ENCODE measurements at places on chromosomes 16 and 17.

GRCh38 chr17:57034807-57035754, 50.0 kb upstream of the AKAP1 start:
- DNase-seq: no peak

DNA sequence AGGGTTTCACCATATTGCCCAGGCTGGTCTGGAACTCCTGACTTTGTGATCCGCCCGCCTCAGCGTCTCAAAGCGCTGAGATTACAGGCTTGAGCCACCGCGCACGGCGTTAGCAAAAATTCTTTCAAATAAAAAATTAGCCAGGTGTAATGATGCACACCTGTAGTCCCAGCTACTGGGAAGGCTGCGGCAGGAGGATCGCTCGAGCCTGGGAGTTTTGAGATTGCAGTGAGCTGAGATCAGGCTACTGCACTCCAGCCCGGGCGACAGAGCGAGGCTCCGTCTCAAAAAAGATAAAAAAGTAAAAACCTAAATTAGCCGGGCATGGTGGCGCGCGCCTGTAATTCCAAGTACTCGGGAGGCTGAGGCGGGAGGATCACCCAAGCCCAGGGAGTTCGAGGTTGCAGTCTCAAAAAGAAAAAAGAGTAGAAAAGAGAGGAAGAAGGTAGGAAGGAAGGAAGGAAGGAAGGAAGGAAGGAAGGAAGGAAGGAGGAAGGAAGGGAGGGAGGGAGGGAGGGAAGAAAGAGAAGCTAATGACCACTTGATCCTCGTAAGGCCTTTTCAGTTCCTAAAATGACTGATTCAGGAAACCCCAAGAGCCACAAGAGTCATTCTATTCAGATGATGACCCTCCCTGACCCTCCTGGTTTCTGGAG, 59.2 kb downstream of the SRL start:
- DNase-seq: no peak

DNA sequence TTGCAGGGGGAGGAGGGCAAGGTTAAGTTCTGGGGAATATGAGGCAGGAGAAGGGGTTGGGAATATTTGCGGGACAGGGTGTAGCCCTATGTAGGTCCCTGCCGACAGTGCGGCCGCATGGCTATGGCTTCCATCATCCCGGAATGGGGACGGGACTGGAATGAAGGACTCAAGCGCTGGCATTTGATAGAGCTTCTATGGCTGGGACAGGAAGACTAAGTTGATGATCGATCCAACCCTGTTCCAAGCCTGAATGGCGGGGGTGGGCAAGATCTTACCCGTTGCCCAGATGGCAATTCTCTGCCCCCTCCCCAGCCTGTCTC, 47.1 kb downstream of the SRCIN1 start:
- no peak for DNase-seq

DNA sequence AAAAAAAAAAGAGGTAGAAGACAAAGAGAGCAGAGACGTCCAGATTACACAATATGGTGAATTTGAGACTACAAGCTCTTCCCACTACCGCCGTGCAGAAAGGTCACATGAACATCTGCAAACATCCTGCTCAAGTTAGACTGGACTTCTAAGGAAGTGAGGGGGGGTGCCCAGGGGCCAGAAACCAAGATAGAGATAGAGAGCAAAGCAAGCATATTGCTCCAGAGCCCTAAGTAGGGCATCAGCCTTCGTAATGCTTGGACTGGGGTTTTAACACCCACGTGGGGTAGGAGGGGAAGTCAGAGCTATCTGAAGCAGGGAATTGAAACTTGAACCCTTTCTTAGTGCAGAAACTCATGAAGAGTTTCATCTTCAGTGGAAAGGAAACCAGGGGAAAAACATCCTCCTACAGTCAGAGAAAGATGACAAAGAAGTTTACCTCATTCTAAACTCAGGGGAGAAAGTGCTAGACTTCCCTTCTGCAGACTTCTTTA, 8.7 kb downstream of the CLEC19A start:
- peak; percentile 50 for DNase-seq

DNA sequence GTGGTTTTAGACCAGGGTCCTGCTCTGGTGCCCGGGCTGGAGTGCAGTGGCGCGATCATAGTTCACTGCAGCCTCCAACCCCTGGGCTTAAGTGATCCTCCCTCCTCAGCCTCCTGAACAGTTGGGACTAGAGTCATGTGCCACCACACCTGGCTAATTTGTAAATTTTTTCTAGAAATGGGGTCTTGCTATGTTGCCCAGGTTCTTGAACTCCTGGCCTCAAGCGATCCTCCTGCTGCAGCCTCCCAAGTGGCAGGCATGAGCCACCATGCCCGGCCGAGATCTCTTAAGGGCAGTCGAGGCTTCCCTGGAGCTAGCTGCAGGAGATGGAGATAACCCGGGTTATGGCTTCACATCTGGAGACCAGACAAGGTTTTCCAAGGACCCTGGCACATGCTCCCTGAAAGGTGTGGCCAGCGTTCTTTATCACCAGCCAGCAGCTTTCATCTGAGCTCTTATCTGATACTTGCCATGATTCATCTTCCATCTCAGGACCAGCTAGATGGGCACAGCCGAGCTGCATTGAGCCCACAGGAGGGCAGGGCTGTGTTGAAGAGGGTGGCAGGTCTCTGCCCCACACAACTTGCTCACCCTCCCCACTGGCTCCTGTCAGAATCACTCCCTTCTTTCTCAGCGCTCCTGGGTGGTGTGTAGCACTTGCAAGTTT, 28.6 kb downstream of the SCNN1B start:
- DNase-seq: no peak

- no peak for DNase-seq
Observed at GRCh38 chr17:82317394-82318168, at the start of gene CD7. TSS of gene CD7 (minus strand) at chr17:82317608. CDS start at chr17:82317495, 113 bp downstream.

- DNase-seq: no peak
Observed at GRCh38 chr16:9417898-9418297, 326.5 kb downstream of the HAPSTR1 start.

GRCh38 chr16:25298165-25298872, 40.7 kb upstream of the ZKSCAN2 start:
- DNase-seq: no peak

- peak; percentile 24 for DNase-seq
Observed at GRCh38 chr16:58814348-58814801, 80.3 kb upstream of the GOT2 start.

DNA sequence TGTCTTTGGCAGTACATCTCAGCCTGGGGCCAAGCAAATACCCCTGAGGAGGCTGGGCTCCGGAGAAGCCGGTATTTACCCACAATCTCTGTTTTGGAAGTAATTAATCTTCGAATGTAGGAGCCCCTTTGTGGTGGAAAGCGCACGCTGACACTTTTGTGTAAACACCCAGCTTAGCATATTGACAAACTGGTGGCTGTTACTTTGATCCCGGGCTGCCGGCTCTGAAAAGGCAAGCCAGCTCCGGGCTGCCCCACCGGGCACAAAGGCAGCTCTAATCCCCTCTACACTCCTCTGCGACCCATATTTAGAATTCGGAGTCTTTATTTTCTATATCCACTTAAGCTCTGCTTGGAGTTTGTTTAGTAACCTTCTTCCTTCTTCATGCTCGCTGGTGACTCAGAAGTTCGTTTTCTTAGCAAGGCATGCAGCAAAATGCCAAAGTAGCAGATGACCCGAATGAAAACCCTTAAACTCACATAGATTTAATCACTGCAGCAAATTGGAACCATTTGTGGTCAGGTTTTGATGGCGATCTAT, 144.0 kb upstream of the IRX3 start:
- no peak for DNase-seq

DNA sequence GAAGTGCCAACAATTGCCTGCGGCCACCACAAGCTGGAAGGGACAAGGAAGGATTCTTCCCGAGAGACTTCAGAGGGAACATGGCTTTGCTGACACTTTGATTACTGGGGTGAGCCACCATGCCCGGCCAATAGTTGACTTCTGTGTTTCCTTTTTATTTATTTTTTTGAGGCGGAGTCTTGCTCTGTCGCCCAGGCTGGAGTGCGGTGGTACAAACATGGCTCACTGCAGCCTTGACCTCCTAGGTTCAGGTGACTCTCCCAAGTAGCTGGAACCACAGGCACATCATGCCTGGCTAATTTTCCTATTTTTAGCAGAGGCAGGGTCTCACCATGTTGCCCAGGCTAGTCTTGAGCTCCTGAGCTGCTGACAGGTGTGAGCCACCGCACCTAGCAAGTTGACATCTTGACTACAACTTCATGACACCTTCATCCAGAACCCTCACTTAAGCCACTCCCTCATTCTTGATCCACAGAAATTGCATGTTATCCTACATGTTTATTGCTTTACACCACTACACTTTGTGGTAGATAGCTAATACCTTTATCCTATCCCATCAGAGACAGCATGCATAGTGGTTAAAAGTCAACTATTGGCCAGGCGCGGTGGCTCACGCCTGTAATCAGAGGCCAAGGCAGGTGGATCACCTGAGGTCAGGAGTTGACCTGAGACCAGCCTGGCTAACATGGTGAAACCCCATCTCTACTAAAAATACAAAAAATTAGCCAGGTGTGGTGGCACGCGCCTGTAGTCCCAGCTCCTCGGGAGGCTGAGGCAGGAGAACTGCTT, 16.1 kb upstream of the GPRC5C start:
- no peak for DNase-seq

GRCh38 chr17:9355846-9356245, 219.8 kb downstream of the STX8 start:
- DNase-seq: no peak

DNA sequence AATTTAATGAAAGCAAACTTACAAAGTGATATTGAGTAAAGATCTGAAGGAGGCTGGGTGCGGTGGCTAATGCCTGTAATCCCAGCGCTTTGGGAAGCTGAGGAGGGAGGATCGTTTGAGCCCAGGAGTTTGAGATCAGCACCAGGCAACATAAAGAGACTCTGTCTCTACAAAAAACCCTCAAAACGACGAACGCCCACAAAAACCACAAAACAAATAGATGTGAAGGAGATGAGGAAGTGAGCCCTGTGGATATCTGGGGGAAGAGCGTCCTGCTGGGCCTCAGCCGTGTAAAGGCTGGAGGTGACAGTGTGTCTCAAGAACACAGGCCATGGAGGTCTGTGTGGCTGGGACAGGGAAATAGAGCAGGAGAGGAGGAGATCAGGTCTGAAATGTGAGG, 68.8 kb downstream of the ITFG1 start:
- DNase-seq: peak; percentile 6

DNA sequence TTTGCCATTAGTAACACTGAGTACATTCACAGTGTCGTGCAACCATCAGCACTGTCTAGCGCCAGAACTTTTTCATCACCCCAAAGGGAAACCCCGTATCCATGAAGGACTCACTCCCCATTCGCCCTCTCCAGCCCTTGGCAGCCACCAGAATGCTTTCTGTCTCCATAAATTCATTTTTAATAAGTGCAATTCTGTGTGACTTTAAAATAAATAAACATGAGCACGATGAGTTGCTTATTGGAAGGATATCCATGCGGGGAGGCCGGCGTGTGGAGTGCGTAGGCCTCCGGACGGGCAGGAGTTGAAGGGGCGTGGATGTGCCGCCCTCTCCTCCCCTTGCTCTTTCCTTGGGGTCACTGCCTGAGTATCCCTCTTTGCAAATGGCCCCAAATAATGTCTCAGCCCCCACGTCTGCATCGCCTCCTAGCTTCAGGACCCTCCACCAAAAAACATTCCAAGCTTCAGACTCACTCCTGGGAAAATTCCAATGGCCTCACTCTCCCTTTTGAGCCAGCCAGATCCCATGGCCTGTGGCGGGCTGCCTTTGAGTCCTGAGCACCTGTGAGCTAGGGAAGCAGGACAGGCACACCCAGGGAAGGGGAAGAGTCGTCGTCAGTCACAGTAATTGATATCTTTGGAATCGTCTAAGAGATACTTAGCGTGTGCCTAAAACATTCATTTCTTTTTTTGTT, 306.3 kb downstream of the SEC14L1 start:
- DNase-seq: no peak

DNA sequence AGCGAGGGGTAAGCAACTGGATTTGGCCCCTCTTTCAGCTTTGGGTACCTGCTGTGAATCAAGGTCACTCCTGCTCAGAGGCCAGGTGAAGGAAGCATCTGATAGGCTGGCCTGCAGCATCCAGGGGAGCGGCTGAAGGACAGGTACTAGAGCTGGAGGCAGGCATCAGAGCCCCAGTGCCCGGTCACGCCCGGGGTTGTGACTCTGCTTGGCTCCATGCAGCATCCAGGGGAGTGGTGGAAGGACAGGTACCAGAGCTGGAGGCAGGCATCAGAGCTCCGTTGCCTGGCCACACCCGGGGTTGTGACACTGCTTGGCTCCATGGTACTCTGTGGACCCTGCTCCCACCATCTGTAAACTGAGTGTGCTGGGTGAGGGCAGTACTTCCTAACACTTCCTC, 189.7 kb downstream of the XYLT1 start:
- DNase-seq: no peak

DNA sequence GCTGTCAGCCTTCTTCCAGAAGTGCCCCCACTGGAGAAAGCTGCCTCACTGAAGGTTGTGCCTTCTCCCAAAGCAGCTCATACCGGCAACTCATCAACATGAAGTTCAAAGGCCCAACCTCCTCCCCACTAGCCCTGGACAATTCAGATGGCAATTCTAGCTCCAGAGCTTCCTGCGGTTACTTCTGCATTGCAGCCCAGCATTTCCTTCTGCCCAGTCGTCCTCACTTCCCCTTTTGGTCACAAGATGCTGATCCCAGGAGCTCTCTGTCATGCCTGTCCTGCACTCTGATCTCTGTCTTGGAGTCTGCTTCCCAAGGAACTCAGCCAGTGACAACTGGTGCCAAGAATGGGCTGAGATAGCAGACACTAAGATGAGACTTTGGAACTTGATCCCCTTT, 178.2 kb upstream of the SOX9 start:
- DNase-seq: no peak

DNA sequence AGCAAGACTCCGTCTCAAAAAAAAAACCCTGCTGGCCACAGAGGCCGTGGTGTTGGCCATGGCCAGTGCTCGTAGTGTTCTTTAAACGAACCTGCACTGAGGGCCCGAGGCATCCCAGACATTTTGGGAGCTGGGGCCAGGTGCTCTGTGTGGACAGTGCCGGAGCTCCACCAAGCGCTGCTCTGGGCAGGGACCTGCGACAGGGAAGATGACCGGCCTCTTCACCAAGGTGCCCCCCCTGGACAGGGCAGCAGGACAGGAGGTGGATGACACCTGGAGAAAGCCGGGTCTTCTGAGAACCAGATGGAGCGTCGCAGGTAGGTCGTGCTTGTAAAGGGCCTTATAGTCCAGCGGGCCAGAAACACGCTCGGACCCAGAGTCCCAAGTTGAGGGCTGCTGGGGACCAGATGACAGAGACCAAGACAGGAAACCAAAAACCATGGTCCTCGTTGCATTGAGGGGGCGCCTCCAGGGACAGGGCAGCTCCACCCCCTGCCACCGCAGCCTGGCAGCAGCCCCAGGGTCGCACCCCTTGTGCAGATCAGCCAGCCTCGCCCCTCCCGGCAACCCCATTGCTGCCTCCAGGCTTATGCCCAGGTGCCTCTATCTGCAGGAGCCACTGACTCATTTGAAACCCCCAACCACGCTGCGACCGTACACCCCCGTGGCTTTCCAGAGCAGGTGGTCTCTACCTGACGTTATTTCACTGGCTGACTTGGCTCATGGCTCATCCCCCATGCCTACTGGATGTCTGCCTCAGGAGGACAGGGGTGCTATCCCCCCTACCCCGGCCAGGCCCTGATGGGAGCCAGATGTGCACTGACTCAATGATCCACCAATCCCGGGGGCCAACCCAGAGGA, 4.2 kb upstream of the NTN3 start:
- no peak for DNase-seq

- DNase-seq: no peak
Observed at GRCh38 chr16:66477028-66477515, 50.0 kb downstream of the BEAN1 start.

- no peak for DNase-seq
Observed at GRCh38 chr17:81350320-81350890, 44.9 kb upstream of the BAHCC1 start.

Data from GM12891 (cell line).